ENCODE measurements at places on chromosomes 6 and 20.

GRCh38 chr6:30122515-30122914 is 9.6 kb upstream of the TRIM31 start:
- no peak for DNase-seq

DNA sequence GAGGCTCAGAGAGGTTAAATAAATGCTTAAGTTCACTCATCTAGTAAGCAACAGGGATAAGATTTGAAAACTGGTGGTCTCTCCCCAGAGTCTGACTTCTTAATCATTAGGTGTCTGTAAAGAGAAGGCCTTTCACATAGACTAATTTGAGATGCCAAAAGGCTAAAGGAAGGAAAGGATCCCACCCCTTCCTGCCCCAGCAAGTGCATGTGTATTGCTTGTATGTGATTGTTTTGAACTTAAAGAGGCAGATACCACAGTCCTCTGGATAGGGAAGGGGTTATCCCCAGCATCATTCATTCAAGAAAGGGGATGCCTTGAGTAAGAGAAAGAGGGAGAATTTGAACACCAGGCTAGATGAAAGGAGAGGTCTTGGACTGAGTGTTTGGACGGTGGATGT is 192.0 kb downstream of the OGFRL1 start:
- DNase-seq: no peak

GRCh38 chr6:33314943-33315792 is 1.3 kb upstream of the TAPBP start:
- DNase-seq: no peak

GRCh38 chr6:155882527-155883333 is 427.1 kb upstream of the NOX3 start:
- peak; percentile 20 for DNase-seq

DNA sequence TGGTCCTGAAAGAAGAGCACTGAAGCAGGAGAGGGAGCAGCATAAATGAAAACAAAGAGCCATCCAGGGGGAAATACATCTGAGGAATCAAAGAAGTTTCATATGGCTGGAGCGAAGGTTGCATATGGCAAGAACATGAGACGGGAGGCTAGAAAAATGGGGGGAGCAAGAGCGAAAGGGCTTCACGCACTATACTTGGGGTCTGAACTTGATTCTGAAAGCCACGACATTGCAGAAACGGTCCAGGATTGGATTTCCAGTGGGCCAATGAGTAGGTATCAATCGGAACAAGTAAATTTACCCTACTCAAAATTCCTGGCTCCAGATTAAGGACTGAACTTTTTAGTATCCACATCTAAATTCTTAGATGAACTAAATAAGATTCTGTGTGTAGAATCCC is 47.9 kb downstream of the B4GALT5 start:
- no peak for DNase-seq

GRCh38 chr20:52425253-52425652 is 233.7 kb upstream of the ZFP64 start:
- DNase-seq: peak; percentile 18

DNA sequence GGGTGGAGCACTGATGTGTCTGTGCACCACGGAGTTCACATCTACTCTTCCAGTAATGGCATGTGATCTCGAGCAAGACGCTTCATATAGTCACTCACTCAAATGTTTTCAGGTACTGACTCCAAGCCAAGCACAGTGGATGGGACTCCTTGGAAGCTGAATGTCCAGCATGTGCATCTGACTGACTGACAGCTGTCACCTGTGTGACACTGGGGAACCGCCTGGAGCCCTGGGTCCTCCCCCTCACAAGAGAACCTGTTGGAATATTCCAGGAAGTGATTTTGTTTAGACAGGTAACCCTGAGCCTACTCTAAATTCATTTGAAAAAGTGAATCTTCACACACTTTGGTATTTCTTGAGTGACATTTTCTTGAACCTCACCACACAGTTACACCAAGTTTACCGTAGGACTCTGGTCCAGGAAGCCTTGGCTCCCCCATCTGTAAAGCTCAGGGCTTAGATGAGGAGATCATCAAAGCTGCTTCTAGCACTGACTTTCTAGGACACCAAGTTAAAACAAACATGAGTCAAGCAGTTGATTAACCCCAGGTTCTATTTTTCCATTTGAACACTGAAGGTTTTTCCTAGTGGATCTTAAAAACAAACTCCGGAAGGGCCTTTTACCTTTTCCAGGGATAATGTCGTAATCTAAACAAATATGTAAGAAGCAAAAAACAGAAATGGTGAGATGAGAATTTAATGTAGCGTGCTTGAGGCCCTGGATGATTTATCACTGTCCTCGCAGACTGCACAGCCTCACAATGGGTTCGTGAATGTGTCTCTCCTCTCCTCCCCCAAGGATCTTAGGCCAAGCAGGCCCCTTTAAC is 50.1 kb downstream of the EDN3 start:
- DNase-seq: no peak

DNA sequence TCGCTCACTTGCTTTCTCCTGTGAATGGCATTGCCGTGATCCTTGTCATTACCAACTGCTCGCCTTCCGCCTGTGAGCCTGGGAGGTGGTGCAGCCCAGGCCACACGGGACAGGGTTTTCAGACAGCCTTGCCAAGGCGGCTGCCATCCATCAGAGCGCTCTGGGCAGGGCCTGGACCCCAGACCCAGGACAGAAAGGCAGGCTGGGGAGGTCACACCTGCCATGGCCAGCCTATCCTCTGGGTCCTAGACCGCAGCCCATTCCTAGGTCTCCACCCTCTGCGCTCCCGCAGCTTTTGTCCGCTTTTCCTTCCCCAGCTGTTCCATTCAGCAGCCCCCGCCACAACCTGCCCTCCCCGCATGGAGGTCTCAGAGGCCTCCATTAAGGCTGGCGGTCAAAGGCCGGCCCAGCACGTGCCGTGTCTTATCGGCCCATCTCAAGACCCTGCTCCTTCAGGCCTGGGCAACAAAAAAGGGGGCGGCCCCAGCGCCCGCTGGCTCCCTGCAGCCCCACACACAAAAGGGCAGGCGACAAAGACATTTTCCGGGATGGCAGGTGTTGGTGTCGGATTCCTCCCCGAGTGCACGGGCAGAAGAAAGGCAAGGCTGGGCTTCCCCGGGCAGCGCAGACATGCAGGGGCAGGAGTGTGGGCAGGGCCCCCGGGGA is 28.1 kb downstream of the INSM1 start:
- DNase-seq: no peak

DNA sequence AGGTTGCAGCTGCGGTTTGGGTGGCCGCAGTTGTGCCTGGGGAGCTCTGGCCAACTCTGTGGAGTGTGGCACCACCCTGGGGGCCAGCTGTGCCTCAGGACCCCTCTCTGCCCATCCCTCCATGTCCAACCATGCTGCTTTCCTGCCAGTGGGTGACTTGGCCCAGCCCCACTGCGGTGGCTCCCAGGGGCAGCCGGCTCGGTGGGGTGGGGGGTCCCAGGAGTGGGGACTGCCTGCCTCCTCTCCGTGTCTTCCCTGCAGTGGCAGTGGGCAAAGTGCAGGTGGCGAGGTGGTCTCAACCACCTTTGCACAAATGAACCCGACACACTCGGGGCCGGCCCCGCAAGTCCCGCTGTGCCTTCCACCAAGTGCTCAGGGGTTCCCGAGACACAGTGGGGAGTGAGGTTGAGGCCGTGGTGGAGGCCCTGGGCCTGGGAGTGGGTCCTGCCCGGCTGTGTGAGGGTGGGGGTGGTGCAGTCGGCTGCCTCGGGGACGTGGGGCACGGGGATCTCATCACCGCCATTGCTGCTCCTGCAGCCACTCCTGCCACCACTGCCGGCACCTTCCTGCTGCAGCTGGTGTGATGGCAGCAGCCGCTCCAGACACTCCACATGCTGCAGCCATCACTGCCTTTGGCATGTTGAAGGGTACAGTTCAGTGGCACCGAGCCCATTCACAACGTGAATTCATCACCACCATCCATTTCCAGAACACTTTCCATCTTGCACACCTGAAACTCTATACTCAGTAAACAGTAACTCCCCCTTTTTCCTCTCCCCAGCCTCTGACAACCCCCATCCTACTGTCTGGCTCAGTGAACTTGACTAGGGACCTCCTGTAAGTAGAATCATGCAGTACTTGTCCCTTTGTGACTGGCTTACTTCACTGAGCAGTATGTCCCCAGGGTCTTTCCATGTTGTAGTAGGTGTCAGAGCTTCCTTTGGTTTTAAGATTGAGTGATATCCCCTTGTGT is 10.7 kb upstream of the SLCO4A1 start:
- DNase-seq: no peak

DNA sequence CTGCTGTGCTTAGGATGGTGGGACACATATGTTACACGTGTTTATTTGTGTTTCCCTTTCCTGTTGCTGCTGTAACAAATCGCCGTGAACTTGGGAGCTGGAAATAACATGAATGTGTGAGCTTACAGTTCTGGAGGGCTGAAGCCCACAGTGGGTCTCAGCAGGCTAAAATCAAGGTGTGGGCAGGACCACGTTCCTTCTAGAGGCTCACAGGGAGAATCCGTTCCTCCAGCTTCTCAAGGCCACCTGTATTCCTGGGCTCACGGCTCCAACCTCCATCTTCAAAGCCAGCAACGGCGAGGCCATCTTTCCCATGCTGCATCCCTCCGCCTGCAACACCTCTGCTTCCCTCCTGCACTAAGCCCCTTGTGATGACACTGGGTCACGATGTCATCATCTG is 27.4 kb upstream of the PTGIS start:
- no peak for DNase-seq

DNA sequence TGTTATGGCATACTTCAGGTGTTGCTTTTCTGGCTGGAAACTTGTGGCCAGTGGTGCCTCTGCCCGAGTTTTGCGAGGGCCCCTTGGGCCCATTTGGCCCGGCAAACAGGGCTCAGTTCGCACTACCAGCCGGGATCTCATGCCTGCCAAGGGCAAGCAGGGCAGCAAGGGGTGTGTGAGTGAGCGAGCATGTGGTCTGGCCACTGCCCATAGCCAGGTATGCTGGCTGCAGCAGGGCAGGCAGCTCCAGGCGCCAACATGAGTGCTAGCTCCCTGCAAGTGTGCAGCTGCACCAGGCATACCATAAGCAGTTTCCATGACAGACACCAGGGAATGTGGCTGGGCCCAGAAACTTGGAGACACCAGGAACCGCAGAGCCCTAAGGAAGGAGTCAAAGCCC is 389.5 kb downstream of the NKAIN2 start:
- no peak for DNase-seq
